ENCODE measurements at places on chromosomes 2 and 18.

DNA sequence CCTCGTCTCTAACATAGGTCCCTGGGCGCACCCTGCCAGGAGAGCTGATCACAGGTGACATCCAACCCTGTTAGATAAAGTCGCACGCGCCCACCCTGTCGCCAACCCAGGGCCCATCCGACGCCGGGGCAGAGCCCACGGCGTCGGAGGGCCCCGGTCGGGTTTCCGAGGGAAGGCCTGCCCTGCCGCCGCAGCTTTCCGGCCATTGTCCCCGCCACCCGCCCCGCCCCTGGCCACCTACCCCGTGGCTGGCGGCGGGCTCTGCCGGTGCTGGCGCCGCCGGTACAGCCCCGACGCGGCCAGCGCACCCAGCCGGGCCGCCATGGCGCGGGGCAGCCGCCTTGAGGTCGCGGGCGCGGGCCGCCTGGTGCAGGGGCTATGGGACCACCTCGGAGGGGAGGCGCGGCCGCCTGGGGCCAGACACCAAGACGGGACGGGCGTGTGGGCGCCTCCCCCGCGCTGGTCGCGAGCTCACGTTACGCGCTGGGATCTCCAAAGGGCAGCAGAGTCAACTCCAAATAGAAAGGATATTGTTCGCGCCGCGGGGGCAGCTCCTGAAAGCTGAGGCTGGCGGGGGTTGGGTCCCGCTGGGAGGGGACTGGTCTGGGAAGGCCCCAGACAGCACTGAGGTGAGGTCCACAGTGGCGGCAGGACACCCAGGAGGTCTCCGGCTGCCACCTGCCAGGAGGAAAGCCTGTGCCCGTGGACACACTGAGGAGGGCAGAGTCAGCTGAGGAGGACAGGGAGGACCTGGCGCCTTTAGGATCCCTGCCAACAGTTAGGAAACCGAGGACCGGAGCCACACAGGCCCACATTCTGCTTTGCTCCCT, 11.1 kb downstream of the LIMS2 start:
- DNase-seq, result no peak

- DNase-seq, result no peak
Observed at GRCh38 chr2:169823996-169824372, 721 bp downstream of the METTL5 start.

GRCh38 chr18:59661891-59662701, 35.1 kb downstream of the CCBE1 start:
- DNase-seq, result peak; percentile 28

GRCh38 chr2:23286758-23287704, 97.9 kb upstream of the KLHL29 start:
- DNase-seq, result peak; percentile 58

GRCh38 chr18:56992777-56993176, 154.1 kb upstream of the BOD1L2 start:
- no peak for DNase-seq

GRCh38 chr18:79708412-79708811, 28.8 kb downstream of the CTDP1 start:
- no peak for DNase-seq

GRCh38 chr2:132567682-132568081, 102.3 kb downstream of the LYPD1 start:
- DNase-seq, result peak; percentile 36

DNA sequence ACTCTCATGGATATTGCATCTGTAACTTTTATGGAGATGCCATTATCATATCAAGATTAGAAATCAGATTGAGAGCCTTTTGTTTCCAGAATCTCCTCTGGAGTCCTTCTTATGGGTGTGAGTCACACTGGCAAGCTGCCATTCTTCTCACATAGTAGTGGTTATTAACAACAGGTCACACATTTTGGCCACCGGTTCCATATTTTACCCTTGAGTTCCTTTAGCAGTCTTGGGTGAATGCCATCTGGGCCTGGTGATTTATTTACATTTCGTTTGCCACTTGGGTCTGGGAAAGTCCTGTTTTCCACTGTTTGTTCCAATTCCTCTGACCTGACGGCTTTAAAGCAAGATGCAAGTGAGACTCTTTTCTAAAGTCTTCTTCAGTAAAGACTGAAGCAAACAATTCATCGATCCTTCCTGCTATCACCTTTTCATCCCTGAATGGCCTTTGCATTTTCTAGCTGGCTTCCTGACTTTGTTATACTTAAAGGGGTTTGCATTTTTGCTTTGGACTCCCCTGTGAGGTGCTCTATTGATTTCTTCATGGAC, 80.5 kb upstream of the CAVIN2 start:
- no peak for DNase-seq

- no peak for DNase-seq
Observed at GRCh38 chr18:6559296-6559695, 144.6 kb upstream of the L3MBTL4 start.

DNA sequence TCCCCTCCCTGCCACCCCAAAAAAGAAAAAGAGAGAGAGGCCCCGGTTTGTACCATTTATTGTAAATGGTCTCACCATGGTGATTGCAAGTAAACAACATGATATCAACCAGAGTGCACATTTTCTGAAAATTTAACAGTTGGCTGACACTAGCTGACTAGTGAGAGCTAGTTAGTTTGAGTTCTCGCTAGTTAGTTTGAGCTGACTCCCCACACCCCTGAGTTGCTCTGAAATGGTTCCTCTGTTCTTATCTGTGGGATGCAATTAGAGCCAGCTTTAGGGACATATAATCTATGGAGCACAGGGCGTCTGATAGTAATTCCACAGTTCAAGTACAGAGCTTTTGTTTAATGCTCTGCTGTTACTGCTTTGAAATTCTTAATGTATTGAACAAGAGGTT, 13.1 kb downstream of the CASP10 start:
- no peak for DNase-seq

DNA sequence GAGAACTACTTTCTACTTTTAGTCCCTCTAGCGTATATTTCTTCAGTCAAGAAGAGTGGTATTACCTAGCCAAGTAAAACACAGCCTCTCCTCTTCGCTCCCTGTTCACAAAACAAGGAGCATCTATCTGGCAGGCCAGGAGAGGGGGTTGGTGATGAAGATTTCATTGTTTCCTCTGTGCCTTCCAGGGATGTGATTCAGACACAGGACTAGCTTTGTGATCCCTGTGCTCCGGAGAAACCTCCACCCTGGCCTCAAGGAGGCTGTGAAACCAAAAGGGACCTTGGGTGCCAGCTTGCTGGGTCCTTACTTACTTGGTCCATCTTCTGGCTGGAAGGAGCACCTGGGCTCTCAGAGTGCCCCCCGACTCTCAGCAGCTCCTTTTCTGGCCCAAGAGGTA, 5.7 kb downstream of the RHOB start:
- peak; percentile 69 for DNase-seq

- DNase-seq, result no peak
Observed at GRCh38 chr2:209913786-209914345, 88.6 kb upstream of the RPE start.

GRCh38 chr18:63591725-63592124, 4.6 kb downstream of the SERPINB13 start:
- DNase-seq, result peak; percentile 44

DNA sequence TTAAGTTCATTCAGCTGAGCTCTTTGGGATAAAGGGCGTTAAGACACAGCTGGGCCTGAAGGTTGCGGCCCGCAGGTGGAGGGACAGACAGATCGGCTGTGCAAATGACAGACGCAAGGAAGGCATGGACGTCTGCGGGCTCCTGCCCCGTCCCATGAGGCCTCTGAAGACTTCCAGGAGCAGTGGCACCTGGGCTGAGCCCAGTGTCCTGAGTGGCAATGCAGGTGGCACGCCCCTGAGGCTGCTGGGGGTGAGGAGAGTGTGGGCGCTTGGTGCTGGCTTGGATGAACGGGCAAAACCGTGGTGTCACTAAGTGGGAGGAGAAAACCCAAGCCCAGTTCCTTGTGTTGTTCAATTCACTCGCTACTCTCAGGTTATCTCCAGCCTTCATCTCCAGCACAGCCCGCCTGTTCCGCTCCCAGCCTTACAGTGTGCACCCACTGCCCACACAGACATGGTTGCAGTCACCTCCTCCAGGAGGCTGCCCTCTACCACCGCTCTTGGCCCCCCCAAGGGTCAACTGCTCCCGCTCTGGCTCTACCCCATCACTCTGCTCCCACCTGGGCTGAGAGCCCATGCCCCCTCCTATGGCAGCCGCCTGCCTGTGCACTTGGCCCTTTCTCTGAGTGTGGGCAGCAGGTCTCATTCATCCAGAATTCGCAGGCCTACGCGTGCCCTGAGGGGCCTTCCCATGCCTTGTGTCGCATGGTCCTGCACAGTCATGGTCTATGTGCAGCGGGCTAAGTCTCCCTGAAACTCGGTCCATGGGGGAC, 50.3 kb downstream of the PTGR3 start:
- no peak for DNase-seq

GRCh38 chr18:45059695-45060094, 379.0 kb downstream of the SETBP1 start:
- peak; percentile 33 for DNase-seq

DNA sequence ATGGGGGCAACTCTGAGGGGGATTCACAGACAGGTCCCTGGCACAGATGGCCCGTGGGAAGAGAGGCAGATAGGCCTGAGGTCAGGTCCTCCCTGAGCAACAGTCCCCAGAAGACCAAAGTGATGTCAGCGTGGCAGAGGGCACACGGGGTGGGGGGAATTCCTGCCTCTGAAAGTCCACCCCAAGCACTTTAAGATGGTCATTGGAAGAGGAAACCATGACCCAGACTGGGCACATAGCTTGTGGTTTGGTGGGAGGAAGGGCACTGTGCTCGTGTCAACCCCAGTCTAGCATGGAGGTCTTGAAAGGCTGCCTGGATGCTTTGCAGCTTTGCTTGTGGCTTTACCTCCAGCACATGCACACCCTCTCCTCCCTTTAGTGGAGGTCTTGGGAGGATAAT, 38.0 kb upstream of the SIX2 start:
- no peak for DNase-seq
